Keratinocyte (primary cell): ENCODE measurements at places on chromosomes 5 and 9.

- DNase-seq: no peak
These were observed 58.8 kb upstream of the GGTA1 start for GRCh38 chr9:121558473-121558872.

- DNase-seq: no peak
These were observed 17.0 kb upstream of the RHOBTB3 start for GRCh38 chr5:95713960-95714710.

DNA sequence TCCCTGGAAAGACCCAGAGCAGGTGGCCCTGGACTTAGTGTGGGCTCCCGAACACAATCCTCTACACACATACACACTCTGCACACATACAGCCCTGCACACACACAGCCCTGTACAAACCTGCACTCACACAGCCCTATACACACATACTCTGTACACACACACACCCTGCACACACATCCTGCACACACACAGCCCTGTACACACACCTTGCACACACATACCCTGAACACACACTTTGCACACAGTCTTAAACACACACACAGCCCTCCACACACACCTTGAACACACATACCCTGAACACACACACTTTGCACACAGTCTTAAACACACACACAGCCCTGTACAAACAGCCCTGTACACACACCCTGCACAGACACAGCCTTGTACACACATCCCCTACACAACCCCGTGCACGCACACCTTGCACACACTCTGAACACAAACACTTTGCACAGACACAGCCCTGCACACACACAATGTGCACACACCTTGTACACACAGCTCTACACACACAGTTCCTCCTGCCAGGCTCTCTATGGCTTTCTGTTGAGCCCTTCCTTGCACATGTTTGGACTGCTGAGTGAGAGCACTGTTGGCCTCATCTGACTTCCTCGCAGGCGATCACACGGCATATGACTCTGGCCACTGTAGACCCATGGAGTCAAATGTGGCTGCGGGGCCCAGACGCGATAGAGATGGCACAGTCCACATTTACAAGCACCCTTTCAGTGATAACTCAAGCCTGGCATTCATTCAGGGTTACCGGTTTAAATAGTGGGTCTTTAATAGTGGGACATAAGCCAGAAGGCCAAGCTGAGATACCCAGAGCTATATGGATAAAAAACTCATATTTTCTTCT lies 245.7 kb upstream of the IRX1 start:
- DNase-seq: no peak

- no peak for DNase-seq
These were observed 138.7 kb upstream of the PPP1R26 start for GRCh38 chr9:135340726-135341475.

- no peak for DNase-seq
These were observed 7.4 kb downstream of the CPEB4 start for GRCh38 chr5:173895401-173896165.

DNA sequence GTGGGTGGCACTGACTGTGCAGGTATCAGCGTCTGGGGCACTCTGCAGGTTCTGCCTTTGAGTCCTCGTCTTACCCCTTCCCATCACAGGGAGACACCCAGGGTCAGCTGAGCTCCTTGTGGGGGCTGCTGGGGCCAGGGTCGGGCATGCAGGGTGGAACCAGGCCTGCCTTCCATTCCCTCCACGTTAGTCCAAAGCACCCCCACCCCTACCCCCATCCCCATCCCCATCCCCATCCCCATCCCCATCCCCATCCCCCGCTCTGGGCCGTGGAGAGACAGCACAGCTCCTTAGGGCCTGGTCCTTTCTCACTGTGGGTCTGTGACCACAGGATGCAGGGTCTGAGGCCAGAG lies 1.6 kb upstream of the PITX1 start:
- no peak for DNase-seq

GRCh38 chr5:55557123-55557522 lies 22.4 kb upstream of the PLPP1 start:
- no peak for DNase-seq

DNA sequence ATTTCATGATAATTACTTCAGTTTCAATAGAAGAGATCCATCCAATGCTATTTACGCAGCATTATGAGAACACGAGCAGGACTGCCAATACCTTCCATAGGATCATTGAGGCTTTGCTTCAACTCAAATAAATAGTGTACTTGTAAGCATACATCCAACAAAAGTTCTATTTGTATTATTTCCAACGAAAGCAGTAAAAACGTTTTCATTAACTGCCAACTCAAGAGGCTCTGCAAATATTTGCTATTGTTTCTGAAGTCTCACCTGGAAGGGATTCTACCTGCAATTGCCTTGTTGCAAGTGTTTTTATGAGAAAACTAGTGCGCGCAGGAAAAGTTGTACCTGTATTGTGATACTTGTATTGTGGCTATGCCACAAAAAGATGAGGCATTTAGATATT lies 11.0 kb upstream of the GNPDA1 start:
- DNase-seq: no peak

- no peak for DNase-seq
These were observed 569.8 kb downstream of the CTNND2 start for GRCh38 chr5:11334404-11334803.

DNA sequence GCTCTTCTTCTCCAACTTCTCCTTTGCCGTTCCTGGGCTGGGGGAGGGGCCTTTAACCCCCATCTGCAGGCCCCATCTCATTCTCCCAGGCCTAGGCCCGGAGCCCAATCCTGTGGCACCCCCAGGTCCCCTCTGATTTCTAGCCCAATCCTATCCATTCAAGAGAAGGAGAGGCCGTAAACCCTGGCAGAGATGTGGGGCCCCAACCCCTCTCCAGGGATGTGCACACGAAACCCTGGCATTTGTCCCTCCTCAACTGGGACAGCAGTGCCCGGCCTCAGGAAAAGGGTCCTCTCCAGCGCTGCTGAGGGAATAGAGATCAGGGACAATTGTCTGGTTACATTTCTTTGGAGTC lies 24.2 kb upstream of the ADAMTS2 start:
- DNase-seq: no peak

GRCh38 chr5:134491841-134492442 lies 33.5 kb upstream of the JADE2 start:
- DNase-seq: no peak

DNA sequence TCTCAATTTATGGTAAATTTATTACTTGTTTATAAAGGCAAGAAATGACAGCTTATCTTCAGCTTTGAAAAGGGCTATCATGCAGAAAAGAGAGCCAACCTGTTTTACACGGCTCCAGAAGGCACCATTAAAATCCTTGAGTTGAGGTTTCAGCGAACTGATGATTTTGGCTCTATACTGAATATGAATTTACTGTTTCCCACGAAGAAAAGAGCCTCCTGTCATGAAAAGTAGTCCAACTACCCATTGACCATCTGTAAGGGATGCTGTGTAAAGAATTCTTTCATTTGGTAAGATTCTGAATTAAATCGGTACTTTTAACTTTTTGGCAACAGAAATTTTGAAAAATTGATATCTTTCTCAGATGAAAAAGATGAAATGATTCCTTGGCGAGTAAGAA lies 657.6 kb upstream of the ZNF608 start:
- no peak for DNase-seq

- DNase-seq: no peak
These were observed 193.6 kb upstream of the VCAN start for GRCh38 chr5:83277953-83278352.

GRCh38 chr5:6404129-6404528 lies 25.8 kb upstream of the MED10 start:
- DNase-seq: no peak

- no peak for DNase-seq
These were observed 33.0 kb downstream of the POU5F2 start for GRCh38 chr5:93708442-93708841.

DNA sequence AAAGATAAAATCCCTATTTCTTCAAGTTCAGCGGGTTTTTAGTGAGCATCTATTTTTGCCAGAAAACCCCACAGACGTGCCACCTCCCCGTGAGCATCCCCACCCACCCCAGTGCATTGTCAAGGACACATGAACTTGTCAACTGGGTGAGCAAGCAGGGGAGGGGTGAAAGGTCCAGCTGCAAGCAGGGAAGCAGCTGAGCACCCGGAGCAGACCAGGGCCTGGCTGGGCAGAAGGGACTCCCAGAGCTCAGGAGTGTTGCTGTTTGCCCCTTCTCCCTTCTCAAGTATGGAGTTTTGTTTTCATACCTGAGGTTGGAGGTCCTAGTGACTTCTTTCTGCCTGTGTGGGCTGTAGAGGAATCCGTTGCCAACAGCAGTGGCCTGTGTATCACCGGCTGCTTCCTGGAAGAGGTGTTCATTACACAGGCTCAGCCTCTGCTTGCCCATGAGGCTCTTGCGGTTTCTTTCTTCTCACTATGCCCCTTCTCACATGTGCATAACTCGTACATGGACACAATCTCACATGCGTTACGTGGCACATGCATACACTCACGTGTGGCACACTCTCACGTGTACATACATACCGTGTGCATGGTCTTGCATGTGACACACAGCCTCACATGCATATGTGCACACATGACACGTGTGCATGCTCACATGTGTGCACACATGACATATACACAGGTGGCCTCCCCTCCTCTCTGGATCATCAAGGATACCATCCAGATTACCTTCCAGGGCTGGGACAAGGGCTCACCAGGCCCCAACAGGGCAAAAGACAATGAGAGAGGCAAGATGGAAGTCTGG lies 126.7 kb downstream of the MVB12B start:
- no peak for DNase-seq
